Central memory CD4-positive, alpha-beta T cell (primary cell): ENCODE measurements at places on chromosomes 11 and 22.

GRCh38 chr11:128153697-128154048 lies 433.7 kb downstream of the ETS1 start:
- no peak for DNase-seq

DNA sequence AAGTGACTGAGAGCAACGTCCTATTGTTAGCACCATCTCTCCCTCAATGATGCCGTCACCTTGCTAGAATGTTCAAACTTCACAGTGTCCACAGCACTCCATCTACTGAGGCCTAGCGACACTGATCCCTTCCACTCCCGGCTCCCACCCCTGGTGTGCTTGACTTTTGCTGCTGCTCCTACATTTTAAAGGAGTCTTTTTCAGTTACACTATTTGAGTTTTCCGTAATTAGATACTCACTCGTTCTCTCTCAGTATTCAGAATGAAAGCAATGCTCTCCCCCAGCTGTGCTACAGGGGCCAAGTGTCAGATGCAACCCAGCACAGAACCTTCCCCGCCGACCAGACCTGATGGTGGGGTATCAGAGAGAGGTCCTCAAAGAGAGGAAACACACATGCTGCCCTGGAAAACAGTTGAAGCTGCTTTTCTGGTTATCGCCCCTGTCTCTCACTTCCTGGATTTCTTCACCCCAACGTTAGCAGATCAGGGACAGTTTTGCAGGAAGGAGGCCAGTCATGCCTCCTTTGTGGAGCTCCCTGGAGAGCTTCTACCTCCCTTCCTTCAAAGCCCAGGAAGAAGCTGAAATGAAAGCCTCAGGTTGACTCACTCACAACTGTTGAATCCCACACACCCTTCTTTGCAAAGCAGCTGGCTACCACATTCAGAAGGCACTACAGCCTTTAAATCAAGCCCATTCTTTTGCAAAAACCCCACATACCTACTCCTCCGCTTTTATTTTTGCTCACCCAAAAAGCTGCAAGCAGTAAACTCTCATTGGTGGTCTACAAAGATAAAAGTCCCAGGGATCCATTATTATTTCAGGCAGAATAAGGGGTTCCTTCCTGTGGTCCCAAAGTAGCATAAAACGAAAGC lies 23.5 kb downstream of the LARGE1 start:
- DNase-seq: no peak

- no peak for DNase-seq
These were observed 65.9 kb downstream of the PHF21A start for GRCh38 chr11:46055371-46055770.

GRCh38 chr11:117664897-117665296 lies 132.1 kb downstream of the DSCAML1 start:
- DNase-seq: no peak

DNA sequence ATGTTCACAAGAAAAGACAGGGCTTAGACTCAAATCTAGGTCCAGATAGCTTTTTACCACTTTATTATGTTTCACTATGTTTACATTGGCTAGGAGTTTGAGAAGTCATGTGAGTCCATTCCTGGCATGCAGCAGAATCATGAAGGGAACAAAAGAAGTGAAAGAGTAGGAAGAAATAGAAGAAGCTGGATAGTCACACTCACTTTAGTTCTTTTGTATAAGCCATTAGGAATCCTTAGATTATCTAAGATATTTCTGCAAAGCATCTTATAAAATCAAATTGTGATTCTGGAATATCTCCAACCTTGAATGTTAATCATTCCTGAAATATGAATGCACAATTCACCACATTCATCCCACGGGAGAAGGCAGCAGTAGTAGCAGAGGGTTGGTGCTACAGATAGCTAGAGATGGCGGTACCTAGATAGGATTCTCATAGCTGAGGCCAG lies 31.9 kb downstream of the MAML2 start:
- DNase-seq: no peak

DNA sequence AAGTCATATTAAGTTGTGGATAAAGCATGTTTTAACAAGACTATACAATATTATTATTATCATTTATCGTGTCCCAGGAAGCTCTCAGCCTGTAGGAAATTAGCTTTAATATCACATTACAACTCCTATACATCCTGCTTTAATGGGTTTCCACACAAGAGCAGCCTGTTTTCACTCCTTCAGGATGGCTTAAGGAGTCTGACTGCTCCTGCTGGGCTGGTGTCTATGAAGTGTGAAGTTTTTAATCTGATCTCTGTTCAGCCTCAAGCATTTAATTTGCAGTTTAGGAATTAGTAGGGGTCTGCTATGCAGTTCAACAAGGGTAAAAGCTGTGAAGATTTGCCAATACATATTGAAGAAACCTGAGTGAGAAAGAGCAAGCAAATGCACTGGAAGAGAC lies 653.4 kb upstream of the LRRC4C start:
- DNase-seq: no peak

GRCh38 chr11:126366064-126366822 lies 10.8 kb downstream of the ST3GAL4 start:
- DNase-seq: no peak

DNA sequence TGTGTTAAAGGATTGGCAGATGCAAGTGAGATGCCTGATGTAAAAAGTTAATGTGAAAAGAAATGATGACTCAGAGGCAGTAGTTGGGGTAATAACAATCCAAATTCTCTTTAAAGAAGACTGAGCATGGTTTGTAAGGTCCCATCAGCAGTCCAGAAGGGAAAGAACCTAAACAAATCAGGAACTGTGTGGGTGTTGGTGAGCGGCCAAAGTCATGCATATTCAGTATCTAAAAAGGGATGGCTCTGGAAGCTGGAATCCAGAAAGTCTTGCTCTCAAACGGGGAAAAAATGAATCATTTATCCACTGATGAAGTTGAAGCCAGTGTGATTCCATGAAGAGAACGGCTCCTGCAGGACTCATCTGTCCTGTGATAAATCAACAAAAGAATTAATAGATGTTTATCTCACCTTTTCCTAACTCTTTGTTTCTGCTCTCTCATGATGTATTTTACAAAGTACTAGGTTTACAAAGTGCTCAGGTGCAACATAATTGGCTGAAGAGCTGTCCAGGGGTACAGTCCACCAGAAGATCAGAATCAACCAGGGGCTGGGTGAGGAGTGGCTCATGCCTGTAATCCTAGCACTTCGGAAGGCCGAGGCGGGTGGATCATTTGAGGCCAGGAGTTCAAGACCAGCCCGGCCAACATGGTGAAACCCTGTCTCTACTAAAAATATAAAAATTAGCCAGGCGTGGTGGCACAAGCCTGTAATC lies 20.5 kb upstream of the SORL1-AS1 start:
- DNase-seq: no peak
